Gastrocnemius medialis (tissue), 4 donors: ENCODE measurements at places on chromosomes 5 and 9. TPM values are rescaled to one million over a fixed set of nuclear protein-coding genes. Genes with fewer than 3 reads are reported as not detected.

The KCNN2 gene
- not detected for total RNA-seq

The PALM2AKAP2 gene
- total RNA-seq = 0.91 TPM

The ORM2 gene
- total RNA-seq = 6.3 TPM

The BRINP1 gene
- total RNA-seq = not detected

The GMCL2 gene
- total RNA-seq = not detected

The NEK6 gene
- total RNA-seq = 3.2 TPM

The CMYA5 gene
- total RNA-seq = 3,867 TPM

The TMEM252 gene
- total RNA-seq = not detected

The PHYHD1 gene
- total RNA-seq = 39.3 TPM

The SDHA gene
- total RNA-seq = 277 TPM

The RAB24 gene
- total RNA-seq = 11.4 TPM

The PCDHA9 gene
- total RNA-seq = 0.07 TPM

The NDOR1 gene
- total RNA-seq = 5.0 TPM

The SPINK13 gene
- not detected for total RNA-seq

The LCN9 gene
- total RNA-seq = not detected

The COL23A1 gene
- not detected for total RNA-seq

The ANKRD55 gene
- total RNA-seq = not detected

The ANKRD18A gene
- not detected for total RNA-seq

The IL13 gene
- not detected for total RNA-seq

The APBA1 gene
- total RNA-seq = 0.61 TPM

The SH2D3C gene
- 4.7 TPM for total RNA-seq

The SMIM33 gene
- not detected for total RNA-seq

The VCAN gene
- 29.9 TPM for total RNA-seq

The CCIN gene
- not detected for total RNA-seq

The NUTM2F gene
- not detected for total RNA-seq

The IL7R gene
- 0.63 TPM for total RNA-seq

The CDH12 gene
- not detected for total RNA-seq

The GLDC gene
- total RNA-seq = 1.00 TPM

The DDX4 gene
- total RNA-seq = not detected

The OR1J1 gene
- not detected for total RNA-seq

The ACSL6 gene
- 0.71 TPM for total RNA-seq

The RMRP gene
- total RNA-seq = 258 TPM

The ADAMTS13 gene
- total RNA-seq = 1.0 TPM

The SOWAHA gene
- not detected for total RNA-seq

The CTXN3 gene
- total RNA-seq = 0.22 TPM

The GABRA6 gene
- total RNA-seq = not detected

The CYLC2 gene
- total RNA-seq = not detected

The MELK gene
- not detected for total RNA-seq
